ENCODE measurements at places on chromosomes 12 and 14.
A peak's percentile ranks its signal among the peaks of the same experiment; 100 is the strongest.

GRCh38 chr14:53333809-53334208, 180.7 kb upstream of the DDHD1 start:
- DNase-seq = no peak

DNA sequence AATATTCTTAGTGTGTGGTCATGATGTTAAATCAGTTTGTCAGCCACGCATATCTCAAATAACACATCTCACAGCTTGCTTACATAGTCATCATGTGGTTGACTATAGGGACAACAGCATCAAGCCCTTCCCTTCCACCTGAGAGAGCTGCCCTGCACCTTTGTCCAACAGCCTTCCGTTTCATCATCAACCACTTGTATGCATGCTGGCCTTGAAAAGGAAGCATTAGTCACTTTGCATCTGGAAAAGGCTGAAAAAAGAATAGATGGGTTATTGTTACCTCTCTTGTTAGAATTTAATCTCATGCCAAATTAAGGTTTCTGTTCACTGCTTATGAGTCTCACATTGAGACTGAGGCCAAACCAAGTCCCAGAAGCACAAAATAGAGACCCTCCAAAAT, 1586.5 kb upstream of the SEL1L start:
- DNase-seq = no peak

DNA sequence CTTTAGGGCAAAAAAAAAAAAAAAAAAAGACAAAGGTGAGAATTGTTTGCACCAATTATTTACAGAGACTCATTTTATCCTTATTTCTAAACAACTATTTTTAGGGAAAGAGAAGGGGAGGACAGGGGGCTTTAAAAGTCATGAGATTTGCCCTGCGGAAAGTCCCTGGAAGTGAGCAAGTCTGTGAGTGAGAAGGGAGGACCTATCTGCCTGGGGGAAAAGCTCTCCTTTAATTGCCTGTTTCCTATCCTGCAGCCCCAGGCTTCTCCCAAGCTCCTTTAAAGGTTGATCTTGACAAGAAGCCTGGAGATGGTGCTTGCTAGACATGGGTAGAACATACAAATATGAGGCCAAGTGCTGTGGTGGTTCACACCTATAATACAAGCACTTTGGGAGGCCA, 8.3 kb upstream of the CHST11 start:
- DNase-seq = no peak

- DNase-seq = no peak
Measured at GRCh38 chr14:21631084-21631483, 3.7 kb downstream of the OR10G2 start.

- DNase-seq = no peak
Measured at GRCh38 chr12:85877459-85877858, 3.4 kb downstream of the NTS start.

DNA sequence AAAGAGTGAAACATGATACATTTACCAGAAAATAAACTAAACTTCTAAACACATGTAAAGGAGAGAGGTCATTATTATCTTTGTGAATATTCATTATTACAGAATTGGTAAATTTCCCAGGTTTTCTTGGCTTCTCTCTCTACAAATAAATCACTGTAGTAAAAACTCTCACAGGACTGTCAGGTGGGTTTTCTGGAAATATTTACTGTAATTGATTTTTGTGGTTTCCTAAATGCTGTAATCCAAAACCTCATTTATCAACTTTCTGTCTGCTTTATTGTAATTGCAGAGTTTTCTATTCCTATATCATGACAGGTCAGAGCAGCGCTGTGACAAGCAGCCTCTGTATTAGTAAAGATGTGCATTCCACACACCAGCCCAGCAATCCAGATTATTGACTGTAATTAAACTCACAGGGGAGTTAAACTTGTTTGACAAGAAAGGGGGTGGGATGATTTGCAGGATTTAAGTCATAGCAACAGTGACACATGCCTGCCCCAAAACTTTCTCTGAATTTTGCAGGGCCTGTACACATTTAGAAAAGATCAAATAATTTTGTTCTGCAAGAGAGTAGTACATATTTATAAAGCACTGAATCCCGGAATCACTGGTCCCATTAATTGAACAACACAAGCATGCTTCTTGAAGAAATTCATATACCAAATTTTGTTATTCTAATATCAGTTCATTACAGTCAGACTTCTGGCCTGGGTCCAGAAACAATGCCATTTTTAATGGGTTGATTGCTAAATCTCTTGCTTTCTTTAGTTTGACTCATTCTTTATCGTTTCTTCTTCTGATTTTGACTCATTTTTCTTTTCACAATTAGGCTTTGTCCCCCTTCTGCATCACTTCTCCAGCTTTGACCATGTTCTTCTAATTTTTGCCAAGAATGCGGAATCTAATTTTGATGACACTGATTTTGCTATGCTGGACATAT, 42.2 kb downstream of the PTPRO start:
- DNase-seq = no peak

GRCh38 chr12:117092886-117093285, 6.3 kb downstream of the TESC start:
- no peak for DNase-seq

DNA sequence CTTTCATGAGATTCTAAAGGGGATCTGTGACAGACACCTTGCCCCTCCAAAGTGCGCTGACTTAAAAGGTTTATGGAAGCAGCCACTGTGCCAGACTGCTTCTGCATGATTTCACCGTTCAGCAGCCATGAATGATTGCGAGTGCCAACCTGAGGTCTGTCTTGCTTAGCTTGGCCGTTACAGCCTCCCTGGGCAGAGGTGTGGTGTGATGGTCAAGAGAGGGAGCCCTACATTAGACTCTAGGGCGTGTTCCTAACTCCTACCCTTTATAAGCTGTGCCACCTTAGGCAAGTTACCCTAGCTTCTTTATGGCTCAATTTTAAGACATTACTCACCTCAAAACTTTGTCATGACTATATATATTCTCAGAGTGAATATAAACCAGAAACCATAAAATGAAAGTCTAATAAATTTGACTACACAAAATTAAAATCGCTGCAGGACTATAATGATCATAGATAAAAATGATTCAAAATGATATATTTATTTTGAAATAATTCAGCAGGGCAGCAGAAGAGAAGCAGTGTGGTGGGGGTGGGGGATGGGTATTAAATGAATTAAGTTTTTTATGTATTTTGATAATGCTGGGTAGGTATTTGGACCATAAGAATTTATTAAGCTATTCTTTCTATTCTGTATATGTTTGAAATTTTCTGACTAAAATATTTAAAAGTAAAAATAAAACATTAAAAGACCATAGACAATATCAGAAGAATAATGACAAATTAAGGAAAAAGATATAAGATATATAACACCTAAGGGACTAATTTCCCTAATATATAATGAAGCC, 47.7 kb upstream of the MBIP start:
- DNase-seq = no peak

DNA sequence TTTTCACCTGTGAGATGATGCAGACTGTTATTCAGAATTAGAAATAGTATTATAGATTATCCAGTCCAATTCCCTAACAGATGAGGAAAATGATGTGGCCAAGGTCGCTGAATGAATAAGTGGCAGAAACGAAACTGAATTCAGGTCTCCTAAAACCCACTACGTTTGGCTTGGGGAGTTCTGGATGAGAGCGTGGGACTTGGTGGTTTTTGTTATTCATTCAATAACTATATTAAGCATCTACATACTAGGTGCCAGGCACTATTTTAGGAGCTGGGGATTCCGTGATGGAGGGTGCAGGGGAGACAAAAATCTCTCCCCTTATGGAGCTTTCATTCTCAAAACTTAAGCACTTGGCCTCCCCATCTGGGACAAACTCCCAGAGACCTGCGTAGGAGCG, 813 bp upstream of the CCDC184 start:
- DNase-seq = no peak

DNA sequence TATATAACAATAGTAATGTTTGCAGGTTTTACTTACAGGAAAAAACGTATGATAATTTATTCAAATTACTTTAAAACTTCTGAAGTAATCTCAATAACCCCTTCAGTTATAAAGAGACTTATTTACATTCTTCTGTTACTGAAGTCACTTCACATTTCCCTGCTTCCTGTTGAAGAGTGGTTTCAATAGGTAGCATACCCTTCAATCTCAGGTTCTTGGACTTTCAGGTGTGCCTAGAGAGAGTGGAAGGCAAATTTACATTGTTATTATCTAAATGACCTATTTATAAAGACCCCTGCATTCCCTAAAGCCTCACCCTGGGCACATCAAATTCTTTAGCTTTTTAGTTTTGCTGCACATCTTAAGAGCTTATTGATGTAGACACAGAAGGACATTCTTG, 137.6 kb upstream of the AEBP2 start:
- no peak for DNase-seq

GRCh38 chr14:68681256-68682011, 111.4 kb downstream of the ZFP36L1 start:
- no peak for DNase-seq

DNA sequence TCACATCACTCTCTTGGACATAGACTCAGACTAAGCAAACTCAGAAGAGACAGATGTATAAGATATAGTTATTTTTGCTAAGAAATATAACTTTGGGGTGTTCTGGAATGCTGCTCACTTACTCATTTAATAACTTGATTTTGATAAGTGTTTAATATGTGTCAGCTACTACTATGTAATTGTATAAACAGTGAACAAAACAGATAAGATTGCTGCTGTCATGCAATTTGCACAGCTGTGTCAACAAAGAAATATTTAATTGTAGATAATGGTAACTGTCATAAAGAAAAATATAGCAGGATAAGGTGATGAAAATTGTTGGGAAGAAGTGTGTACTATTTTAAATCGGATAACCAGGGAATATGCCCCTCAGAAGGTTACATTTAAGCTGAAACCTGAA, 84.1 kb upstream of the ZDHHC17 start:
- no peak for DNase-seq

DNA sequence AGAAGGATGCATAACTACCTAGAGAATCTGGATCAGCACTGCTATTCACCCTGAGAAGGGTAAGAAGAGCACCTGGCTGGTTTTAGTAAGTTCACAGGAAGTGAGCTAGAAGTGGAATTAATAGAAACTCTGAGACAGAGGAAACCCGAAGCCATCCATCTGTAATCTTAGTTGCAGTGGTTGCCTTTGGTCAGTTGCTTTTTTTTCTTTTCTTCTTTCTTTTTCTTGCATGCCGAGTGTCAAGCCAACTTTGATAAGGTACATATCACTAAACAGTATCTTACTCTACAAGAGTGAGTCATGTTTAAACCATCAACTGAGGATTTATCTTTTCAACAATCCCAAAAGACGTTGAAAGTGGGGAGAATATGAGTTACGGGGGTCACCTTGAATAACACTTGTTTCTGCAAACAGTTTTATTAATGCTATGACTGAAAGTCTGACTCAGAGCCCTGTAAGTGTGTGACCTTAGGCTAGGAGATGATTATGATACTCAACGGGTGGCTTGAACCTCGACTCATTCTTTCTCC, 26.7 kb downstream of the C12orf75 start:
- DNase-seq = no peak

DNA sequence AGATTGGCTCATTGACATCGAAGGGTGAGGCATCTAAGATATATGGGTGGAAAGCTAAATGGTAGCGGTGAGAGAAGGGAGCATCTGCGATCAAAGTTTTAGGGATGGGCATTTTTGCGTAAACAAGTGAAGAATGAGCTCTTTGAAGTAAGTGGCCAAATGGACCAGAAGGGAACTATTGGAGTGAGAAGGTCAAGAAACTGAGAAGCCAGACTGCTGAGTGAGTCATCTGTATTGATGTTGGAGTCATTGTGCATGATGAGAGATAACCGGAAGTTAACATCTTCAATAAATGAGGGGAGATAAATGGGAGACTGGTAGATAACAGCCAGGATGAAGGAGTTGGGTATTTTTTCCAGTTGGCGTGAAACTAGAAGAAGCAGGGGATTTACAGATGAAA, 271.9 kb upstream of the PDE3A start:
- DNase-seq = no peak

GRCh38 chr12:82797480-82797879, 110.8 kb downstream of the TMTC2 start:
- DNase-seq = no peak

- no peak for DNase-seq
Measured at GRCh38 chr14:43410631-43411030, 1096.5 kb downstream of the FSCB start.

- no peak for DNase-seq
Measured at GRCh38 chr14:56351861-56352260, 227.7 kb upstream of the TMEM260 start.

DNA sequence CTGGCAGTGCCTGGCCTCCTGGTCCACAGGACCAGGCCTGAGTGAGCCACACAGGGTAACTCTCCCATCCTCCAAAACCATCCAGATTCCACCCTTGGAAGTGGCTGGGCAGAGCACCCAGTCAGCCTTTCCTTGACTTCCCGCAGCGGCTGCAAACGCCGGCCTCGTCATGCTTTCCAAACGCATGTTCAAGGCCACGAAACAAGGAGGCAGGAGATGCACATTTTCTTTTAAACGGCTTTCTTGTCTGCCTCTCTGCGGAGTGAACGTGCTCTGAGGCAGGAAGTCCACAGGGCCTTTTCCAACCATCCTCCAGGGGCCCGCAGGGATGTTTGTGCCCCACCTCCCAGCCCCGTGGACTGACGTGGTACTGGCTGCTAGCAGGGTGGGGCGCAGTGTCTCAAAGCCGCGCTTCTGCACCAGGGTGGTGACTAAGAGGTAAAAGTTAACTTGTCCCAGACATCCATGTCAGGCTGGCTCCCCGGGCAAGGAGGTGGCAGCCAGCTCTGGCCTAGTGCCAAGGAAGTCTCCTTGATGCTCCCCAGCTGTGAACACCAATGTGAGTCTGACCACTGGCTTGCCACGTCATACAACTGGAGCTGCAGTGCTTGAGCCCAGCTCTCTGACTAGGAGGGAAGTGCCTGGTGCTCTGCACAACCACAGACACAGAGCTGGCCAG, 45.0 kb downstream of the KCNA5 start:
- DNase-seq = no peak

DNA sequence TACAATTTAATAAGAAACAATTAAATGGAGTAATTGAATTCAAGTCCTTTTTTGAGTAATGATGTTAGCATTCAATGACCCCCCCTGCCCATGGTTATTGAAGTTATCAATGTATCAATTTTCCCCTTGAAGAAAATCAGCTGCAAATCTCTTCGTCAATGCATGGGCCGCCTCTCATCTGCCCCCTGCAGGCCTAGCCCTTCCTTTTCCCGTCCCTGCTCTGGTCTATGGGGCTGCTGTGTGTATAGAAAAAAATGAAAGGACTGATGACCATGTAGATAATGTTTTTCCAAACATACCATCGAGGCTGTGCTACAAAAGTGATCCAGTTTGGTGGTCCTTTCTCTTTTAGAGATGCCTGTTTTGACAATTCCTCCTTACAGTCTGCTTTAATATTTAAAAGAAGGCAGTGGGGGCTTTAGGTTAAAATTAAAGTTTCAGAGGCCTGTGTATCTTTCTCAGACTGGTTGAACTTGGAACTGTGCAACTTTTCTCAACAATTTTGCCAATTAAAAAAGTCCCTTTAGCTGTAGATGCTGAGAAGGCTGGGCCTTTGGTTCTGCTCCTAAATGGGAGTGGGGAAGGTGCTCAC, 98.4 kb downstream of the APAF1 start:
- DNase-seq = peak; percentile 34

GRCh38 chr12:95164656-95165055, 52.6 kb downstream of the FGD6 start:
- DNase-seq = no peak

GRCh38 chr12:83086023-83086422, 399.3 kb downstream of the TMTC2 start:
- no peak for DNase-seq

- DNase-seq = no peak
Measured at GRCh38 chr14:39957290-39957689, 525.1 kb upstream of the FBXO33 start.

Data from stimulated activated CD8-positive, alpha-beta memory T cell treated with anti-CD3 and anti-CD28 coated beads, Interleukin-15, amount 100 ng/mL, for 48 hours (primary cell).